ENCODE measurements at places on chromosomes 11 and 22.

DNA sequence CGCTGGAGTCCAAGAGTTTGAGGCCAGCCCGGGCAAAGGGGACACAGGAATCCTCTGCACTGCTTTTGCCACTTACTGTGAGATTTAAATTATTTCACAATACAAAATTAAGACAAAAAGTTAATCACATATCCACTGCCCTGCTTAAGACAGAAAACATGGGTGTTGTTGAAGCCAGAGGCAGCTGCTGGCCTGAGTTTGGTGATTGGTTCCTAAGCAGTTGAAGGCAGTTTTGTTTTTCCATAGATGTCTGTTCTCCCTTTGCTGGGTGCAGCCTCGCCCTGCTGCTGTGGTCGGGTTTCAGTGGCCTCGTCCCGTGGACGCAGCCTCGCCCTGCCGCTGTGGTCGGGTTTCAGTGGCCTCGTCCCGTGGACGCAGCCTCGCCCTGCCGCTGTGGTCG is 70.2 kb upstream of the PPP6R3 start:
- no peak for DNase-seq

- no peak for DNase-seq
Observed at GRCh38 chr22:49128874-49129273, 698.8 kb downstream of the BRD1 start.

DNA sequence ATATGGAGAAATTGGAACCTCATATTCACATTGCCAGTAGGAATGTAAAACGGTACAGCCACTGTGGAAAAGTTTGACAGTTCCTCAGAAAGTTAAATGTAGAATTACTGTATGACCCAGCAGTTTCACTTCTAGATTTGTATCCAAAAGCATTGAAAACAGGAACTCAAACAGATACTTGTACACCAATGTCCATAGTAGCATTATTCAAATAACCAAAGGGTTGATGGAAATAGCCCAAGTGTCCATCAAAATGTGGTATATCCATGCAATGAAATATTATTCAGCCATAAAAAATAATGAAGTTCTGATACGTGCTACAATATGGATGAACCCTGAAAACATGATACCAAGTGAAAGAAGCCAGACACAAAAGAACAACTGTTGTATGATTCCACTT is 17.8 kb downstream of the PRRG4 start:
- DNase-seq, result no peak

GRCh38 chr11:64926689-64927088 is 2.2 kb downstream of the PPP2R5B start:
- no peak for DNase-seq

GRCh38 chr22:29635734-29636357 is 32.4 kb downstream of the NF2 start:
- no peak for DNase-seq

DNA sequence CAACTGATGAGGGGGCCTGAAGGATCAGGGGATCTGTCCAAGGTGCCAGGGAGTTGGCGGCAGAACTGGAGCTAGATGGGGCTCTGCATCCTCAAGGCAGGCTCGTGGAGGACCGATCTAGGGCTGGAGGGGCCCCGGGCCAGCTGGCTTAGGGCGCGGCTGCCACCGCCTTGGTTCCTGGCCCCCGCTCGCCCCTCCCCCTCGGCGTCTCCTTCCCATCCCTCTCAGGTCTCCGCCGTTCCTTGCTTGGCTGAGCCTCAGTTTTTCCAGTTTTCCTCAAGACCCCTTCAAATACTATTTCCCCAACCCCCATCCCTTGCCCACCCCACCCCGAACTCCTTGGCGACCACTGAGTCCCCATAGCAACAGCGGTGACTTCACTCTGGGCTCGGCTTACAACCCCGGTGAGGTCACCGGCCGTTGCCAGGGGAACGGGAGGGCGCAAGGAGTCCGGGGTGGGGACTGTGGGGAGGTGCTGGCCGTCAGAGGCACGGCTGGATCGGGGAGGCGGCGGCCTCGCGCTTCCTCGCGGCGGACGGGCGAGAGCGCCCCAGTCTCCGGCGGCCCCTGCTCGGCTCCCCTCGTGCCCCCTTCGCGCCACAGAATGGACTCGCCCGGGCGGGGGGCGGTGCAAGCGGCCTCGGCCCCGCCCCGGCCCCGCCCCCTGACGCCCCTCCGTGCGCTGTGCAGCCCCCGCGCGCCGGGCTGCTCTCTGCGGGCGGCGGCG is 7.5 kb downstream of the FREY1 start:
- DNase-seq, result peak; percentile 35

- no peak for DNase-seq
Observed at GRCh38 chr22:24181088-24181995, at the start of gene SUSD2. Gene SUSD2 (plus strand): TSS chr22:24181487. CDS start chr22:24181520, 33 bp downstream.

DNA sequence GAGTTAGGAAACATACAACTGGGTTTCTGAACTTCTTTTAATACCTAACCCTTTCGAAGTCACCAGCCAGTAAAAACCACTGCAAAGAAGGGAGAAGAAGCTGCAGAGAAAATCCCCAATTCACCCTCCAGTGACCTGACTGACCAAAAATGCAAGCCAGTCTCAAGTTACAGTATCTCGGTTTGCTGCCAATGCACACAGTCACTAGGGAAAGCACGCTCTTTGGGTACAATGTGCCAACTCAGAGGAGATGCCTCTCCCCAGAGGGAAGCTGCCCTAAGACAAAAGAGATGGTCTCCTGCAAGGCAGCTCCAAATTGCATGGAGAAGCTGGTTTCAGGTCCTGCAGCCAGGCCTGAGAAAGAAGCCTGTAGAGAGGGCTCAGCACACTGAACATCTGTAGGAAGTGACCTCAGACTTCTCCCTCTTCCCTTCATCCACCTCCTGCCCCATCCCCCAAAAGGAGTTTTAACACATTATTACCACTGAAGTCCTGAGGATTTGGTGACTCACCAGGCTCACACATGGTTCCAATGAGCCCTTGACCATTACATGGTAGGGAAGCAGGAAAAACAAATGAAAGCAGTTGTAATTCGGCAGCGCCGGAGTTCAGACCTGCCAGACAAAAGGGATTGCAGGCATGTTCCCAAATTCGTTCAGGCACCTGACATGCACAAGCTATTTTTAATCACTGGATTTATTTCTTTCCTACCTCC is 90.1 kb downstream of the ETS1 start:
- DNase-seq, result no peak

DNA sequence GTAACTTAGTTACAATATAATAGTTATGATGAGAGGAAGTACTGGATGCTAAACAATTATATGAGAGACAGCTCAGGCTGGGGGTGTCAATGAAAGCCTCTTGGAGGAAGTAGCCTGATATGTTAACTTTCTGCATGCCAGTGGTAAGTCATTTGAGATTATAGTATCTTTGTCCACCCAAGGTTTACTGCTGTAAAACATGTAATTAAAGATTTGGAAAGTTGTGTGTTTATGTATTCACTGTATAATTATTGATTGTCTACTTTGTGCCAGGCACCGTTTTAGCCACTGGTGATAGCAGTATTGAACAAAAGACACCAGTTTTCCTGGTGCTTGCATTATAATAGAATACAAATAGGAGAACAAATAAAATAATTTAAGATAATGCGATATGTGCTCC is 624 bp upstream of the DNAJB7 start:
- DNase-seq, result no peak

- DNase-seq, result no peak
Observed at GRCh38 chr11:22225190-22225589, 32.3 kb downstream of the ANO5 start.

- no peak for DNase-seq
Observed at GRCh38 chr11:121780971-121781370, 328.2 kb upstream of the SORL1-AS1 start.

DNA sequence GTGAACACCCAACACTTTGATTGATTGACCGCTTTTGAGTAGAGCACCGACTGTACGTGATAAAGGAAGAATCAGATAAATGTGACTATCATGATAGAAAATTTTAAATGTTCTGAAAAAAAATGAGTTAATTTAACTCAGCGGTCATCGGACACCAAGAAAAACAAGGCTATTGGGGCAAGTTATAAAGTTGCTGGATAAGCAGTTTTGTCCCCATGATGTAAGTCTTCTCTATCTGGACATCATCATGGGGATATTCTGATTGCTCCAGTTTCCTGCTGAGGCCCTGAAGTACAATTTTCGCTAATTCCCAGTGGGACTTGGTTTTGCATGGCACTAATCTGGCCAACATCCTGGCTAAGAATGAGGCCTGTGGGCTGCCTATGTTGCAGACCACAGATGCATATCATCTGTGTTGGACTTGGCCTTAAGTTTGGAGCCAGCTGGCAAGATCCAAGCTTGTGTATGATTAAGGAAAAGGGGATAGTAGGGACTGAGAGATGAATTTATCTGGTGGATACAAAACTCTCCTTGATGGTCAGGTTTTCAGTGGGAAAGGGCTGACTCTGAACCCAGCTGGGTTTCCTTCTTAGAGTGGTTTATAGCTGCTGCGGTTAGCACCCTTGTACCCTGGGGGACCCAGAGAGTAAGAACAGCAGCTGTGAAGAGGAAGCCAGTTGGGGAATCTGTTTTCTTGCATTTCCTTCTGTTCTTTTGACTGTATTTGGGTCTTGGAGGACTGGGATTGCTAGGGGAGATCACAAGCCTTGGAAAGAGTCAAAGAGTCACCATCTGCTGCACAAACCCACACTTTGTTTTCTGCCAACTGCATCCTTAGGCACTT is 118.3 kb downstream of the SEZ6L start:
- no peak for DNase-seq

GRCh38 chr11:130814440-130815096 is 101.7 kb downstream of the SNX19 start:
- DNase-seq, result no peak

- no peak for DNase-seq
Observed at GRCh38 chr22:25167834-25168601, 31.6 kb upstream of the CRYBB3 start.

GRCh38 chr22:50299785-50300619 is 7.4 kb downstream of the PLXNB2 start:
- DNase-seq, result no peak

- peak; percentile 13 for DNase-seq
Observed at GRCh38 chr11:134224710-134225664, 516 bp downstream of the VPS26B start.

GRCh38 chr11:76302996-76303395 is 77.9 kb downstream of the THAP12 start:
- no peak for DNase-seq

DNA sequence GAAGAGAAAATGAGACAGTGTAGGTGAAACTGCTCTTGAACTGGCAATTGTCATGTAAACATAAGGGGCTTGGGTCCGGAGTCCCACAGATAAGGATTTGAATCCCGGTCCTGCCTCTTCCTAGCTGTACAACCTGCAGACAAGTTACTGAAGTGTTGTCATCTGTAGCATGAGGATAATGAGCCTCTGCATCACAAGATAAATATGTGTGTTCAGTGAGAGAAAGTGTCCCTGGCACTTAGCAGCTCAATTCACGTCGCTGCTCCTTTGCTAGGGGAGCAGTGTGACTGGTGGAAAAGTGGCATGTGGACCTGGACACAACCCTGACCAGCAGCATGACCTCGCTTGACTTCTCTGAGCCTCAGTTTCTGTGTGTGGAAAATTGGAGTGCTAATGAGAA is 73.7 kb upstream of the NECTIN1 start:
- no peak for DNase-seq

DNA sequence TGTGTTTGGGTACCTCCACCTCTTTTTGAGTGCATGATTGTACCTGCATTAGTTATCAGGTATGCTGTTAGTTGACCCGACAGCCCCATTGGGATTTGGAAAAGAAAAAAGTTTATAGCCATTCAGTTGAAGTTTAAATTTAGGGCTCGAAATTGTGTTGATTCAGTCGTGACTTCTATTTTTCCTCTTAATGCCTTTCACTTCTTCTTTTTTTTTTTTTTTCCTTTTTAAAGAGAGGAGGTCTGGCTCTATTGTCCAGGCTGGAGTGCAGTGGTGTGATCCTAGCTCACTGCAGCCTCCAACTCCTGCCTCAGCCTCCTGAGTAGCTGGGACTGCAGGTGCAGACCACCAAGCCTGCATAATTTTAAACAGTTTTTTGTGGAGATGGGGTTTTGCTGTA is 2.3 kb downstream of the STT3A start:
- DNase-seq, result no peak

DNA sequence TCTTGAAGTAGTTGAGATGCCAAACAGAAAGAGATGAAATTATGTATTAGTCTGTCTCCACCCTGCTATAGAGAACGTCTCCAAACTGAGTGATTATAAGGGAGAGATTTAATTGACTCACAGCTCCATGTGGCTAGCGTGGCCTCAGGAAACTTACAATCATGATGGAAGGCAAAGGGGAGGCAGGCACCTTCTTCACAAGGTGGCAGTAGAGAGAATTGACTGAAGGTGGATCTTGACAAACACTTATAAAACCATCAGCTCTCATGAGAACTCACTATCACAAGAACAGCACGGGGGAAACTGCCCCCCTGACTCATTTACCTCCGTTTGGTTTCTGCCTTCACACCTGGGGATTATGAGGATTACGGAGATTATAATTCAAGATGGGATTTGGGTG is 794.0 kb downstream of the CNTN5 start:
- no peak for DNase-seq

- DNase-seq, result no peak
Observed at GRCh38 chr22:19497245-19497644, 17.5 kb downstream of the CDC45 start.

GRCh38 chr11:119805663-119806062 is 76.7 kb upstream of the NECTIN1 start:
- DNase-seq, result no peak

DNA sequence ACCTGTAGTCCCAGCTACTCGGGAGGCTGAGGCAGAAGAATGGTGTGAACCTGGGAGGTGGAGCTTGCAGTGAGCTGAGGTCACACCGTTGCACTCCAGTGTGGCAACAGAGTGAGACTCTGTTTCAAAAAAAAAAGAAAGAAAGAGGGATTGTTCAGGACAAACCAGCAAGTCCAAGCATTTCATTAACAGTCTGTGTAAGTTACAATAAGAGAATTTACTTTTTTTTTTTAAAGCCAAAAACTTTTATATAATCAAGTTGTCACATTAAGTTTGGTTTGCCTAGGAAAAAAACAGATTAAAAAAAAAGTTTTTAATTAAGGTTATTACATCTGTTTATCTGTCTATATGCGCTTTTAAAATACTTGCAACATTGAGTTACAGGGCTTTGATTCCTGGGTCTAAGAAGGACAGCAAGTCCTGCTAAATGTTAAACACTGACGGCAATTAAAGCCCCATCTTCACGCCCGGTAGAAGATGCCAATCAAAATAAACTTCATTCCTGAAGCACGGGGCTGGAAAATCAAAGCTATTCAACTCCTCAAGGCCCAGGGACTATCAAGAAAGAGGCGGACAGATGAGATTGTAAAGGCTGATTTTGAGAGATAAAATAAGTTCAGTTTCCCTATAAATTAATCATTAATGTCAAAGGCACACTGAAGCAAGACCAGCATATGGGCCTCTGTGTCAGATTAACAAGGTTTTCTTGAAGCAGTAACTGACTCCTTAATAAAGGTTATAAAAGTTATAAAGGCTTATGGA is 10.7 kb downstream of the TMEM138 start:
- DNase-seq, result no peak

All from NCI-H1417 treated with DMSO at 0.1 percent for 48 hours (cell line).